ENCODE measurements at places on chromosomes 13 and 19.

DNA sequence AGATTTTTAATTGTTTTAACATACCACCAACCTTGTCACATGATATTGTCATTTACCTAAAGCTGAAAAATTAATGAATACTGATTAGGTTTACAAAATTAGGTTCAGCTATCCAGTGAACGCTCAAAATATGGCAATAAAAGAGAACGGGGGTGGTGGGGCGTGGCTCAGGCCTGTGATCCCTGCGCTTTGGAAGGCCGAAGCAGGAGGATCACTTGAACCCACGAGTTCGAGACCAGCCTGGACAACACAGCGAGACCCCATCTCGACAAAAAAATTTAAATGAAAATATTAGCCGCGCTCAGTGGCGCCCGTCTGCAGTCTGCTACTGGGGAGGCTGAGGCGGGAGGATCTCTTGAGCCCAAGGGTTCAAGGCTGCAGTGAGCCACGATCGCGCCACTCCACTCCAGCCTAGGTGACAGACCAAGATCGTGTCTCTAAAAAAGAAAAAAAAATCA lies 516 bp upstream of the FAM32A start:
- no peak for DNase-seq

- DNase-seq = no peak
These were observed 1373.7 kb downstream of the PCDH9 start for GRCh38 chr13:65856431-65856830.

DNA sequence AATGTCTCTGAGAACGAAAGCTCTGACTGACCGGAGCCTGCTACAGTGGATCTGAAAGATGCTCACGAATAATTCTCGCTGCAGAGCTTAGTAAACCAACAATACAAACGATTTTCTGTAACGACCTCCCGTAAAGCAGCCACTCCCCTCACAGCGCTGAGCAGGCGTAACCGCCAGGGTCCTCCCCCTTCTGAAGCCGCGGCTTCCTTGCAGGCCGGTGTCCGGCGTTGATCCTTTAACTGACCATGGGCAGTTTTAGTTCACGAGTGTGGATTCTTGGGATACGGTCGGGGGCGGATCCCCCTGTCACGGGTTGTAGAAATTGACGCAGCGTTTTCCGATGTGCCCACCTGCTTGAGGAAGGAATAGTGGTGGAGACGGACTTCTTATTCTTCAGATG lies 75.9 kb downstream of the ATP11A start:
- no peak for DNase-seq

GRCh38 chr19:45638930-45639729 lies at the start of gene EML2:
Gene EML2, minus strand, starts transcription at chr19:45639397. Its CDS starts 21 bp downstream, at chr19:45639376.
- DNase-seq = no peak

DNA sequence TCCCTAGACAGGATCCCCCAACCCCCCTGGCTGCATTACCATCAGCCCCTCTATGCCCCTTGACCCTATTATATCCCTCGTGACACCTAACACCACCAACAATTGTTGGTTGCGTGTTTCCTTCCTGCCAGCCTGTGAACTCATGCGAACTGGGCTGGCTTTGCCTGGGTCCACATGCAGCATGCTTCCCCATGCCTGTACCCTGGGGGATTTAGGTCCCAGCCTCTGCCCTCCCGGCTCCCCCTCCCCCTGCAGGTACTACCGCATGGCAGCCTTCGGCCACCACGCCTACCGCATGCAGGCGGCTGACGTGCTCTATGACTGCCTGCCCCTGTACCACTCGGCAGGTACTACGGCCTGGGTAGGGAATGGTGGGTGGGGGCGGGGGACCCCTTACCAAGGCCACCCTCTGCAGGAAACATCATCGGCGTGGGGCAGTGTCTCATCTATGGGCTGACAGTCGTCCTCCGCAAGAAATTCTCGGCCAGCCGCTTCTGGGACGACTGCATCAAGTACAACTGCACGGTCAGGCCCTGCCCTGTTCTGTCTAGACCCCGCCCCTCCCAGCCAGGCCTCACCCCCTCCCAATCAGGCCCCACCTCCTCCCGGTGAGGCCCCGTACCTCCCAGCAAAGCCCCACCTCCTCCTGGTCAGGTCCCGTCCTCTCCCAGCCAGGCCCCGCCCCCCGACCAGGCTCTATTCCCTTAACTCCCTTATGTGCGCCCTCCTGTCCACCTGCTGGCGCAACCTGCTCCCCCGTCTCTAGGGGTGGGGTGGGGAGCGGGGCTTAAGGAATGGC lies 18.5 kb downstream of the SLC27A1 start:
- DNase-seq = no peak

DNA sequence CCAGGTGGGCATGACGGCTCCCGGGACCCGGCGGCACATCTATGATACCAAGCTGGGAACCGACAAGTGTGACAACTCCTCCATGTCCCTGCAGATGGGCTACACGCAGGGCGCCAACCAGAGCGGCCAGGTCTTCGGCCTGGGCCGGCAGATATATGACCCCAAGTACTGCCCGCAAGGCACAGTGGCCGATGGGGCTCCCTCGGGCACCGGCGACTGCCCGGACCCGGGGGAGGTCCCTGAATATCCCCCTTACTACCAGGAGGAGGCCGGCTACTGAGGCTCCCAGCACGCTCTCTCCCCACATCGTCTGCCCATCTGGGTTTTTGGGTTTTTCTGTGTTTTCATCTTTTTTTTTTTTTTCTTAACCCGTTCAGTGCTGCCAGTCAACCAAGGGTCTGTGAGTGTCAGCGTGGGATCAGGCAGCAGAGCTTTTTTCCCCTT lies 2.3 kb upstream of the ABCA7 start:
- no peak for DNase-seq

DNA sequence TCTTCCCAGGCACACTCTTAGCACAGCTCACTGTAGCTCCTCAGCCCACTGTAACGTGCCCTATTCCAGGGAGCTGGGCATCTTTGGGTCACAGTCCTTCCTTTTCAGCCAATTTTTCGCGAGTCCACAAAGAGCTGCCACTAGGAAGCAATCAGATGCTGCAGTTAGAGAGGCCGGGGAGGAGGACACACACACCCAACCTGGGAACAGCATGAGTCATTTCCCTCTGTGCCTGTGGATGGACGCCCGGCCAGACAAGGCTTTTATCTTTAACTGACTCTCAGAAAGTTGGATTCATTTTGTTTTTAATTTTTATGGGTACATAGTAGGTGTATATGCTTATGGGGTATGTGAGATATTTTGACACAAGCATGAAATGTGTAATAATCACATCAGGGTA lies 918.6 kb downstream of the UQCRFS1 start:
- no peak for DNase-seq

GRCh38 chr19:40234429-40235237 lies 8.1 kb upstream of the CCNP start:
- no peak for DNase-seq

DNA sequence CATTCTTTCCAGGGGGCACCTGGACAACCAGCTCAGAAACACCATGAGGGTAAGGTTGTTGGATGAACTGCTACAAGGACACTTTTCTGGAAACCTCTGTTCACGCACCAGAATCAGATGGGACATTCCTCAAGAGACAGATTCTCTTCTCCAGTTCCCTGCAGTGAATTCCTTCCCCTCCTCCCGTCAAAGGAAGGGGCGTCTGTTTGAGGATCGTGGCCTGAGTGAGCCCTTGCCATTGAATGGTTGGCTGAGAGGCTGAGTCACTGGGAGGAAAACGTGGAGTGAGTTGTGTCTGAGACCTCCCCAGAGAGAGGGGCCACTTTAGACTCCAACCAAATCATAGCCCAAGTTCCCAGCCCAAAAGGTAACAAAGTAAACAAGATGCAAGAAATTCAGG lies 79.4 kb upstream of the ZNF507 start:
- no peak for DNase-seq

DNA sequence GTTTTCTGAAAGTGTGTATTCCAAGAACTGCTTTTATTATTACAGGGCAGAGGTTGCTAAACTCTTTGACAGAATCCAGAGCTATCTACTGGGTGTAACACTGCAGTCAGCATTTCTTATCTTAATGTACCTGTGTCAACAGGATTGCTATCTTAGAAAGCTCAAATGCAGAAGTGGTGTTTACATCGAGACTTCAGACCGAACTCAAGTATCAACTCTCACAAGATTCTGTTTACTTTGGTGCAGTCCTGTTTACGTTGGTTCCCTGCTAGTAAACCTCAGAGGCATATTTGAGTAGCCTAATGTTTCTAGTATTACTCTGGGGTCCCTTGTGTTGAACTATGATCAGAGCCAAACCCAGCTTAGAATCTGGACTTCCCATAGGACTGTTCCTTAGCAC lies 20.5 kb downstream of the SLC15A1 start:
- DNase-seq = no peak

DNA sequence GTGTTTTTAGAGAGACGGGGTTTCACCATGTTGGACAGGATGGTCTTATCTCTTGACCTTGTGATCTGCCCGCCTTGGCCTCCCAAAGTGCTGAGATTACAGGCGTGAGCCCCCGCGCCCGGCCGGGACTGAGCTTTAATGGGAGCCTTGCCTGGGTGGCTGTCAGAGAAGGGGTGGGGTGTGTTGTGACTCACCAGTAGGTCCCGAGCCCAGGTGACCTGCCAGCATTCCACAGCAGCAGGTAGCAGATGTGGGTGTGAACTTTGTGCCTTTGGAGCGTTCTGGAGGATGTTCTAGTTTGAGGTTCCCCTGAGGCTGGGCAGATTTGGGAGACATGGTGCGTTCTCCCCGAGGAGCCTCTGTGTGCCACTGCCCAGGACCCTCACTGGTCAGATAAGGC lies 7.1 kb upstream of the EPN1 start:
- no peak for DNase-seq

- no peak for DNase-seq
These were observed 110.2 kb upstream of the DOCK9 start for GRCh38 chr13:99087954-99088491.

- DNase-seq = no peak
These were observed 180.4 kb downstream of the RBM26 start for GRCh38 chr13:79225487-79226232.

- no peak for DNase-seq
These were observed 6.2 kb downstream of the RNU6-9 start for GRCh38 chr19:899336-900042.

DNA sequence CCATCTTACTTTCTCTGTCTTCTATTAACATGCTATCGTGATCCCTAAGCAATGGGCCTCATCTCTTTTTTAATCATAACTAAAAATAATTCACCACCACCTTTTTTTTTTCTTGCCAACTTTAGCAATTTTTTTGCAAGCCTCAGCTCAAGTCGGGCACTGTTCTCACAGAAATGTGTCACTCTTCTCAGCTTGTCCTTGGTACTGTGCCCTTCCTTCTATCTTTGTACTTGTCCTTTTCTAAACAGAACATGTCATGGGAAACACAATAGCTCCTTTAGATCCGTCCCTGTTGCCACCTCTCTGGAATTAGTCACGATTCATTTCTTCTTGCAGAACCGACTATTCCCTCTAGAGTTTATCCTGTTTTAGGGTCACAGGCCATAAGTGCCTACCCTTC lies 10.3 kb downstream of the SERP2 start:
- DNase-seq = no peak

GRCh38 chr19:30757837-30758617 lies 385.8 kb downstream of the ZNF536 start:
- DNase-seq = no peak

DNA sequence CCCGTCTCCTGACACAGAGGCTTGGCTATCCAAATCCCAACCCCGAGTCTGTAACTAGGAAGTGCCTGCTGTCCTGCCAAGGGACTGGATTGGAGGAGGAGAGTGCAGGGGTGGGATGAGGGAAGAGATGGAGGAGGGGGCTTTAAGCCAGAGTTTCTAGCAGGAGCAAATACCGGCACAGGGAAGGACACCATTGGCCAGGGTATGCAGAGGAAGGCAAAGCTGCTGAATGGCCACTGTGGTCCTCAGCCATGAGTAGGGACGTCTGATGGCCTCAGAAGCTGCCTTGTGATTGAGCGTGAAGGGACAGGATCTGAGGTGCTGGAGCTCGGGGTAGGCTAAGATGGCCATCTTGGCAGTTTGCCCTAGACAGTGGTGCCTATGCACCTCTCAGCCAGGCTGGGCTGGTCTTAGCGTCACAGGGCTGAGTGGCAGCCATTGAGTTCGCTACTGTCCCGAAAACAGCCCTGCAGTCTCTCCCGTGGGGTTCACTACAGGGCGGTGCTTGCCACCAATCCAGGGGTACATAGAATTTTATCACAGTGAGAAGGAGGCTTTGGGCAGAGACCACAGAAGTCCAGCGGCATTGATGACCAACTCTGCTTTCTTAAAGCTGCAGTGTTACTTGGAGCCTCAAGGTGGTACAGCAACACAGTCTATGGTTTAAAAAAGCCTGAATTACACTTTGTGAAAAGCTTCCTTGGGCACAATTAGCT lies 61.8 kb downstream of the AKAP11 start:
- no peak for DNase-seq

- no peak for DNase-seq
These were observed 12.0 kb upstream of the GAS6 start for GRCh38 chr13:113875837-113876281.

DNA sequence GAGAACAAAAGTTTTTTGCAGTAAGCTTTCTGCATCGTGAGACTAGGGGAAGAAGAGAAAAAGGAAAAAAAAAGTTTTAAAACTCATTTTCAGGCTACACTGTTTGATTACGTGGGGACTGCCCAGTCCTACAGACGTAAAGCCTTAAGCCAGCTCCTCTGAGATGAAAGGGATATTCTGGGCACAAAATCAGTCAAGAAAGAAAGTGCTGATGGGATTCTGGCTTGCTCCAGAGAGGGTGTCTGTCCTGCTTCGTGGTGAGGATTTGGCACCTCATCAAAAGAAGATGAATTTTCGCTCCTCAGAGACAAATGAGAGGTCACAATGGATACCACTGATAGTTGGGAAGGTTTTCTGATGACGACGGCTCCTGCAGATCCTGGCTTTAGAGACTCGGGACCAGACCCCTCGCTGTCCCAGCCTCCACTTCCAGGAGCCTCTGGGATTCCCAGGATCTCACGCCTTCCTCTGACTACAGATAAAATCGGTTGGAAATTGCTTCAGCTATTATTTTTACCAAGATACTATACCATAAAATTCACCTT lies 9.7 kb downstream of the TEX29 start:
- DNase-seq = no peak

DNA sequence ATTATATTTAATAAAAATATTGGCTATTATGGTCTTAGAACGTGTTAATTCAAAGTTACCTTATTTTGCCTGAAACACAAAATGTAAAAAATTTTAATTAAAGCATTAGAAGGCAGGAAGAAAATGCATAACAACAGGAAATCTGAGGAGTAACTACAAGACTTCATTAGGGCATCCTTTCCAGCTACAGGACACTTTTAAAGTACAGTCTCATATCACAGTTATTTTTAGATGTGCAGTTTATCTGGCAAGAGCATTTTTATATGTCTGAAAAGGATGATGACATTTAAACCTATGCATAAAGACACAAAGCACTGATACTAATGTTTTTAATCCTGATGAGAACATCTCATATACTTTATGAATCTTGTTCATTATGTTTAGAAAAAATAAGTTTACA lies 247.5 kb downstream of the VWA8 start:
- DNase-seq = no peak

GRCh38 chr13:31686670-31687425 lies 52.5 kb upstream of the RXFP2 start:
- DNase-seq = no peak

- DNase-seq = no peak
These were observed 62.7 kb downstream of the COL4A1 start for GRCh38 chr13:110244071-110244830.
